ENCODE measurements at places on chromosomes 6 and 20. TPM values are rescaled to one million over a fixed set of nuclear protein-coding genes. Genes with fewer than 3 reads are reported as not detected.

DNA sequence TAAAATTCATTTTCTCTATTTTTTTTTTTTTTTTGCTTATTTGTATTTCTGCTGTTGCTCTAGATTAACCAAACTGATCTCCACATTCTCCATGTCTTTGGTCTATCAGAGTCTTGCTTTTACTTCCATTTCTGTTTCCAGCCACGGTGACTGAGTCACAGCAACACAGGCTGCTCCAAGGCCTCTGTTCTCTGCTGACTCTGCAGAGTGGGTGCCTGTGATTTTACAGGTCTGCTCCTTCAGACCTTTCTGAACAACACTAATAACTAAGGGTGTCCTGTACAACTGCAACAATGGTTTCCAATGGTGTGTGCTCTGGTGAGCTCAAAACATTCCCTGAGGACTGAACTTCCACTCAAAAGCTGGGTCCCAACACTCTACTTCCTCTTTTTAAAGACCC, 102.3 kb upstream of the BMP2 start:
- no peak for DNase-seq

DNA sequence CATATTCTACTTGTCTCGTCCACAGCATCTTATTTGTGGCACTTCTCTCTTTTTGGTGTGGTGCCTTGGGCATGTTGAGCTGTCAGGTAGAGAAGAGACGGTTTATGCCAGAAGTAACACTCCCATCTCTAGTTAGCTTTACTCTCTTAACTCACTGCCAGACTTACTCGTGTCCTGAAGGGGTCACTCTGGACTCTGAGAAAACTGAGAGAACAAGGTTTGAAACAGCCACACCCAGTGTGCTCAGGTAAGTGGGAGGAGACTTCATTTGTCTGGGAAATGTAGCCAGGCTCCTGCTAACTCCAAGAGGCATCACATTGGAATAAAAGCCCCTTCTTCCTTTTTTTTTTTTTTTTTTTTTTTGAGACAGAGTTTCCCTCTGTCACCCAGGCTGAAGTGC, 360.8 kb downstream of the QKI start:
- no peak for DNase-seq

DNA sequence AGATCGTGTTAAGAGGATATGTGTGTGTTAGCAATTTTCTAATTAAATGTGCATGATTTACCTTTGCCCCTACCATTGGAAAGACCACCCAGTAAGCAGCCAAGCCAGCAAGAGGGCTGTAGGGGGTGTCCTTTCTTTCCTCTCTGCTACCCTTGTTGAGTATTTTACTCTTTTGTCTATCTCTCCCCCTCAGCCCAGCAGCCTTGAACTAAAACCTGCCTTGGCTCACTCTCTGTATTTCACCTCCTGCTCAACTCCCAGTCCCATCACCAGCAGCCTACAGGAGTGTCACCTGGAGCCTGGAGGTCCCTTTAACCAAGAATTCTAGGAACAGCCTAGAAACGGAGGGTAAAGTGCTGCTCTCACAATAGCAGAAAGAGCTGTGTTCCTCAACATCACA, 81.0 kb downstream of the HIVEP2 start:
- no peak for DNase-seq

- DNase-seq: no peak
Measured at GRCh38 chr6:162435071-162435470, 292.5 kb downstream of the PRKN start.

DNA sequence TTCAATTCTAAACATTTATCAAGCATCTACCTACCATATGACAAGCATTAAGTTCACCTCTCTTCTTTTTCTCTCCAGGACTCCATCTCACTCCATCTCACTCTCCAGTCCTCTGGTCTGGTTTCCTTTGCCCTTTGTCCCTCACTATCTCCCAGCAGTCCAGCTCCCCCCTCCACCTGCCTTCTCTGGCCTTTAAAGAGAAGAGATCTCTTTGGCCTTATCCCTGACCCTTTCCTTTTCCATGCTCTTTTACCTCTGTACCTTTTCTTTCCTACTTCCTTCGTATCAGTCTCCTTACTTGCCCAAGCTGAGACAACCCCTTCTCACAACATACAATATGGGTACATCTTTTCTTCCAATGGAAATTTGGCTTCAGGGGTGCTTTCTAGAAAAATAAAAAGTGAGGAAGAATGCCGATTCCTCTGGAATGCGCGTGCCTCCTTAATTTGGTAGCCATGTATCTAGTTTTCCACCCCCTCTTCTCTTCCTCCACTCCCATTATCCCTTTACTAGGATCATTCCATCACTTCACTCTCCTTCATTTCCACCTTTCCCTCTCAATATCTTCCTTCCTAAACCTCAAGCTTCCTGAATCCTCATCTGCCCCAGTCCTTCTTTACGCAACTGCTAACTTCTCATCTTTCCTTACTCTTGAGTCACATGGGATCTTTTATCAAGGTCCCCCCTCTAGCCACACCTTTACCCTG, 745 bp upstream of the AGPAT1 start:
- no peak for DNase-seq

GRCh38 chr6:102961902-102962301, 1568.4 kb downstream of the GRIK2 start:
- no peak for DNase-seq

DNA sequence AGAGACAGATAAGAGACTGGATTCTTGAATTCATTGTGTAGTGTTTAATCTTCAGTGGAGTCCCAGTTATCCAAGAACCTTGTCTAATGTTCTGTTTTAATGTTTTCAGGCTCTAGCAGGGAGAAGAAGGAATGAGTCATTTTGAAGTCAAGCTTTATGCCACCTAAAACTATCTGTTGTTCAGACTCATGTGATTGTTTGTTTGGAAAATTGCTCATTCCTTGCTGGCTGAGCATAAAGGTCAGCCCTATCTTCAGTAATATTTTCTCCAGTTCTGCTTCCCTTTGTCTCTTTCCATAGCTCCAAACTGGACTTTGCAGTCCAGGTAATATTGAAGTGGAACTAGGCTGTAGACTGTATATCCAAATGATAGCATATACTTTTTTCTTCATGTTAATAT, 34.2 kb downstream of the CLVS2 start:
- no peak for DNase-seq

- DNase-seq: no peak
Measured at GRCh38 chr6:55174211-55175026, at the start of gene HCRTR2. HCRTR2 (plus strand) TSS chr6:55174515; CDS start chr6:55174588, 73 bp downstream.

GRCh38 chr20:12762725-12763124, 246.0 kb upstream of the SPTLC3 start:
- no peak for DNase-seq

The CPNE5 gene
- total RNA-seq: 6.2 TPM

The PNLDC1 gene
- not detected for total RNA-seq

The SCUBE3 gene
- not detected for total RNA-seq

The EFCAB8 gene
- 0.20 TPM for total RNA-seq

The RGS19 gene
- 4.1 TPM for total RNA-seq

The TDRD6 gene
- 0.20 TPM for total RNA-seq

The C20orf204 gene
- total RNA-seq: 2.6 TPM

The TRIM10 gene
- not detected for total RNA-seq

The TOX2 gene
- 1.3 TPM for total RNA-seq
